Activated naive CD8-positive, alpha-beta T cell treated with anti-CD3 and anti-CD28 coated beads, Interleukin-2, amount 50 U/mL, for 16 hours (primary cell): ENCODE measurements at places on chromosomes 6 and 20.

- no peak for DNase-seq
Observed at GRCh38 chr20:2799688-2800520, 523 bp downstream of the CPXM1 start.

DNA sequence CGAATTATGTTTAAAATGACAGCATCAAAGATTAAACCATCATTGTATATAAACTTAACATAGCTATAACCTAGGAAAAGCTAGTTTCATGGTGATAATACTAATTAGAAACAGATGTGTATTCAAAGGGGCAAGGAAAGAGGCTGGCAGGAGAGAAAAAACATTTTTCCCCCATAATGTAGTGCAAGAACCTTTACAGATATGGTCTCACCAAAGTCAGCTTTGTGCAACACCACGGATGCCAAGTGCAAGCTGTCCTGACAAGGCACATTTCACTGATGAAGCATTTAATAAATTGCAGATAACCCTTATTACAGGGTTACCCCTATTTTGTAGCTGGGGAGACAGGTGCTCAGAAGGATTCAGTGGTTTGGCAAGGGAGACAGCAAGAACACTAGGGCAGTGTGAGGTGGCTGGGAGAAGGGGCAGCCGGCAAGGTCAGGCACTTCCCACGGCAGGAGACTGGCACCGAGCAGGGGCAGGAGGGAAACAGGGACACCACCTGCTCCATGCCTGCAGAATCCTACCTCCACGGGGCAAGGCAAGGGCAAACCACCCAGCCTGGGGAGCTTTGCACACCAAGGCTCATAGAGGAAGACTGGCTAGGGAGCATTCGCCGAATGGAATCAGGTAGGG is 6.5 kb downstream of the RPS6KA2 start:
- no peak for DNase-seq

DNA sequence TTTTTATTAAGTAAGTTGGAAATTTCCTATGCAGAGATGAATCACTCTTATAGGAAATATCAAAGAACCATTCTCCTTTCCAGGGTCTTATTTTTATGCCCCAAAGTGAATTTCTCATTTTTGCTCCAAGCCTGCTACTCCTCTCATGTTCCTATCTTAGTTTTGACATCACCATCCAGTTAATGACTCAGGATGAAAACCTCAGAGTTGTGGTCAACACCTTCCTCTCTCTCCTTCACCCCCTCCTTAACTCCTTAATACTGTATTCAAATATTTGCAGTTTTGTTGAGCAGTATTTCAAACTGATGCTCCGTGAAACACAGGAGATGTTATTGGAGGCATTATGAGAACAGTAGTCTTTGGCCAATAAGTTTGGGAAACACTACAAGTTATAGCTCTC is 64.1 kb downstream of the NRN1 start:
- DNase-seq = no peak

- DNase-seq = no peak
Observed at GRCh38 chr6:38499529-38500096, 140.1 kb downstream of the BTBD9 start.

DNA sequence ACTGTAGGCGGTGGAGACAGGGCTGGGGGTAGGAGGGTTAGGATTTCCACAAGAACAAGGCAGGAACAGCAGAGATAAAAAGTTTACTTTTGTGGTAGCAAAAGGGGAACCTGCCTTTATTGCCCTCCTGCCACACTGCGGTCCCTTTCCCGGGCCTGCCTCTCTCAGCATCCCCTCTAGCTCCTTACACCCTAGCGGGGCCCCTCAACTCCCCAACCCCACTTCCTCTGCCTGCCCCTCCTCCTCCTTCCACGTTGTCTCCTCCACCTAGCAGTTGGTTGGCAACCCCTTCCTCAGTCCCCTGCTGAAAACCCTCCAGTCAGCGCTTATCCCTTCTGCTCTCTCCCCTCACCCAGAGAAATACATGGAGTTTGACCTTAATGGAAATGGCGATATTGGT is 714 bp downstream of the AIF1 start:
- no peak for DNase-seq

- DNase-seq = no peak
Observed at GRCh38 chr20:37898233-37899104, 4.5 kb upstream of the VSTM2L start.

- no peak for DNase-seq
Observed at GRCh38 chr6:168192901-168193815, 114.1 kb upstream of the FRMD1 start.

DNA sequence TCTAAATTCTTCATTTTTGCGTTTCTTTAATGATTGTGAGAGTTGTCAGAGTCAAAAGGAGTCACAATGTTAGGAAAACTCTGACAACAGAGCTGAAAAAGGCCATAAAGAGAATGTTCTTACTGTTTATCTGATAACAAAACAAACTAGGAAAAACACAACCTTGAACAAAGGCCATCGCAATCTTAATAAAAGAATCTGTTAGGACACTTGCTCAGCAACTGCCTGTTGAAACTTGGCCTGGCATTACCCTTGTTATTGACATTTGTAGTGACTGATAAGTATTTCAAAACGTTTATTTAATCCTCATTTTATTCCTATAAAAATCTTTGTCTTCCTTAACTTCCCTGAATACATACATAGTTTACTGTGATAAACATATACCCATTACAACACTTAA is 15.7 kb downstream of the GSTA1 start:
- no peak for DNase-seq

DNA sequence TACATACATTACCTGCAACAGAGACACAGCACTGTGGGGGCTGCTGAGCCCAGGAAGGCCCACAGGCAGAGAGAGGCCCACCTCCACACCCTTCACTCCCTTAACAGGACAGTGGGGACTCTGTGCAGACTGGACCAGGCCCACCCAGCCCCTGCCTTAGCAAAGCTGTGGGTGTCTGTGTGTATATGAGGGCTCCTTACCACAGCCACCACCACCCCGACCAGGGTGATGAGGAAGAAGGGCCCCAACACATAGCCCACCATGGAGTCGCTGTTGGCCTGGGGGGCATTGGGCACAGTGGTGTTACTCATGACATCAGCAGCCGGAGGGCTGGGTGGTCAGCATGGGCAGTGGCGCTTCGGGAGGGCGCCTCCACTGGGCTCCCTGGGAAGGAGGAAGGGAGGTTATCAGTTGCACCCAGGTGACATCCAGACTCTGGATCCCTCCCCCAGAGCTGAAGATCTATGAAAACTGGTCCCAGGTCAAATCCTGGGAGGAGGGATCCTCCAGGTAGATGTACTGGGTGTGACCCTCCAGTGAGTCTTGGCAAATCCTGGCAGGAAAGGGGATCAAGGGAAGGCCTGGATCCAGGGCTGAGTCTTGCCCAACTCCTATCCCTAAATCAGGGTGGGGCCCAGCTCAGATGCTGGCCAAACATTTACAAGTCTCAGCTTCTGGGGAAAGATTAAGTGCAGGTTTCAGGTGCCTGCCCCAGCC is 1.2 kb downstream of the SMIM29 start:
- DNase-seq = no peak

DNA sequence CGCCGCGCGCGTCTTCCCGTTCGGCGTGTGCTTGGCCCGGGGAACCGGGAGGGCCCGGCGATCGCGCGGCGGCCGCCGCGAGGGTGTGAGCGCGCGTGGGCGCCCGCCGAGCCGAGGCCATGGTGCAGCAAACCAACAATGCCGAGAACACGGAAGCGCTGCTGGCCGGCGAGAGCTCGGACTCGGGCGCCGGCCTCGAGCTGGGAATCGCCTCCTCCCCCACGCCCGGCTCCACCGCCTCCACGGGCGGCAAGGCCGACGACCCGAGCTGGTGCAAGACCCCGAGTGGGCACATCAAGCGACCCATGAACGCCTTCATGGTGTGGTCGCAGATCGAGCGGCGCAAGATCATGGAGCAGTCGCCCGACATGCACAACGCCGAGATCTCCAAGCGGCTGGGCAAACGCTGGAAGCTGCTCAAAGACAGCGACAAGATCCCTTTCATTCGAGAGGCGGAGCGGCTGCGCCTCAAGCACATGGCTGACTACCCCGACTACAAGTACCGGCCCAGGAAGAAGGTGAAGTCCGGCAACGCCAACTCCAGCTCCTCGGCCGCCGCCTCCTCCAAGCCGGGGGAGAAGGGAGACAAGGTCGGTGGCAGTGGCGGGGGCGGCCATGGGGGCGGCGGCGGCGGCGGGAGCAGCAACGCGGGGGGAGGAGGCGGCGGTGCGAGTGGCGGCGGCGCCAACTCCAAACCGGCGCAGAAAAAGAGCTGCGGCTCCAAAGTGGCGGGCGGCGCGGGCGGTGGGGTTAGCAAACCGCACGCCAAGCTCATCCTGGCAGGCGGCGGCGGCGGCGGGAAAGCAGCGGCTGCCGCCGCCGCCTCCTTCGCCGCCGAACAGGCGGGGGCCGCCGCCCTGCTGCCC is 1.1 kb downstream of the SOX4 start:
- DNase-seq = no peak

- no peak for DNase-seq
Observed at GRCh38 chr6:57108691-57109090, 18.7 kb downstream of the ZNF451 start.

GRCh38 chr6:166952567-166953486 is 3.5 kb downstream of the RNASET2 start:
- no peak for DNase-seq

DNA sequence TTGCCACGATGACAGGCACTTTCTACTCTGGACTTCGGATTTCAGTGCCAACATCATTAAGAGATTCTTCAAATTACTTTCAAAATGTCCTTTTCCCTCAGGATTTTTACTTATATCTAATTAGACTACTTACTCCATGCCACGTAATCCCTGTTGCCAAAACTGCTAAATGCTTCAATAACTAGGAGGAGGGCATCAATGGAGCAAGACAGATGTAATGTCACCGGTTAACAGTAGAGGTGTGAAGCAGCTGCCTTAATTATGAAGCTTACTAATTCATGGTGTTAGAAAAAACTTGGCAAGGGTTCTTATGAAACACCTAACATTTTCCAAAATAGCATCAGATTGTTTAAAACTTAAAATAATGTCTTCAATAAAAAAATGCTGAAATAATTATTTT is 111.2 kb upstream of the SIM1 start:
- no peak for DNase-seq

GRCh38 chr6:147467428-147467827 is 41.1 kb upstream of the SAMD5 start:
- no peak for DNase-seq

GRCh38 chr6:107655245-107655644 is 165.3 kb downstream of the SOBP start:
- DNase-seq = no peak

DNA sequence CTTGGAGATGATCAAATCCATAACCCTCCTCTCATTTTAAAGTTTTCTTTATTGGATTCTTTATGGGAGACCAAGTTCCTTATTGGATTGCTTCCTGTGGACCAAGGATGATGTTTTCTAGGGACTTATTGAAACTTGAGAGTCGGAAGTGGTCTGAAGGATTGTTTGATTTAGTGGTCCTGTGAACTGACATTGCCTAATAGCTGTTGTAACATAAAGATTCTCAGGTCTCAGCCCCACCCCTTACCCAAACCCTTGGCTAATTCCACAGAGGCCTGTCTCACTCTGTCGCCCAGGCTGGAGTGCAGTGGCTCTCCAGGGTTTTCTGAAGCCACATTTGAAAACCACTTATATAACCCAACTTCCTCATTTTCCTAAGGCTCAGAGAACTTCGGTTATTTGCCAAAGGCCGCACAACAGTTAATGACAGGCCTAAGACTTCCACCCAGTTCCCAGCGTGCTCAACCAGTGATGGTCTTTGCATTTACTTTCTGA is 77.0 kb downstream of the ATXN1 start:
- DNase-seq = no peak

DNA sequence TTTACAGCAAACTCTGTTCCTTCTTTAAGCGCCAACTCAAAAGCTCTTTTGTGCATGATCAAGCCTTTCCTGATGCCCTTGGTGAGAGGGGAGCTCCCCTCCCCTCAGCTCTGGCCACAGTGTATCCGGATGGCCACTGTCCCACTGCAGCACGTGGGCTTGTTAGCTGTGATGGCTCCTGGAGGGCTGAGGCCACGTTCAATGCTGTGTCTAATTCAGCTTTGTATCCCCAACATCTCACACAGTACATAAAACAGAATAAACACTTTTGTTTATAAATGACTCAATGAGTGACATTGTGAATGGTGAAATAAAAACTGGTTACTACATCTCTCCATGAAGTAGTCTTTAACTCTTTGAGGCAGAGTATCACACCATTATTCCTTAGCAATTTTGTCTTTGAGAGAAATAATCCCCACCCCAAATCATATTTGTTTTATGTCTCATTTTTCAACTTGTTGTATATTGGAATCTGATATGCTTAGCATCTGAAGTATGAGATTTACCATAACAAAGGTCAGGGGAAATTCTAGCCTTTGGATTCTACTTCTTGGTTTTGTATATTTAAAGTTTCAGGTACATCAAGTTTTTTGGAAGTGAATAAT is 44.5 kb downstream of the EDN1 start:
- no peak for DNase-seq

DNA sequence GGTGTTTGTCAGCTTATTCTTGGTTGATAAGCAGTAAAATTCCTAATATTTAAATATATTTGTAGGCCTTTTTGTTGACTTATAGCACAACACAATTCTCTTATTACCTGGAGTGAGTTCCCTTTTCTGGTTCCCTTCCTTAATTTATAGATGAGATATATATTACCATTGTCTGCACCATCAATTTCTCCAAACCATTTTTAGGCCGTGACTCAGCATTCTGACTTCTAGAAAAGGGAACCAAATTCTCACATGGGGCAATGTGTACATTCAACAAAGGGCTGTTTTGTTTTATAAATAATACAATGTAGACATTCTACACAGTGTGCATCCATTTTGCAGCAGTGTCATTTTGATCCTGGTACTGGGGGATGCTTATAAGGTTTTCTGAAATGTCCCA is 52.8 kb downstream of the NCOA7 start:
- no peak for DNase-seq

DNA sequence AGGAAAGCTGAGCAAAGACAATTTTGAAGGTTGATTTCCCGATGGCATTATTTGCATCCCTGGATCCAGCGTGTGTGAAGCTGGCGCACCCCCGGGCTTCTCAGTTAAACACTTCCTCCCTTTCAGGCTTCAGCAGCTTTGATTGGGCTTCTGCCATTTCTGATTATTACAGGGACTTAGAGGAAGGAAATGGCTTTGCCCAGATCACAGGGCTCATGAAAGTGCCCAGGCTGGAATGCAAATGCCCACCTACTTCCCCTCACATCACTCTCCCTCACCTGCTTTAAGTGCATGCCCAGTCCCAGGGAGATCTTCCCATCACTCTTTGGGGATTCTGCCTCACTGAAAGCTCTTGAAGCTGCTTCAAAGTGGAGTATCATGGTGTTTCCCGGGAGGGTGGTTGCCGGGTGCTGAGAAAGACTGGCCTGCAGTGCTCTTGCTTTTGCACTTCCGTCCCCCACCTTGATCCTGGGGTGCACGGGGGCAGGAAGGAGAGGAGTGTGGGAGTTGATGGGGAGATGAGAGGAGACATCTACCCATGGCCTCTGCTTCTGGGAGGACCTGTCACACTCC is 28.3 kb downstream of the PHACTR3 start:
- DNase-seq = no peak

- DNase-seq = no peak
Observed at GRCh38 chr20:47466704-47467459, 34.8 kb upstream of the NCOA3 start.

- DNase-seq = no peak
Observed at GRCh38 chr6:49142421-49143151, 320.5 kb downstream of the MMUT start.

- no peak for DNase-seq
Observed at GRCh38 chr20:61809006-61809770, 256.5 kb downstream of the TAF4 start.
